SK-N-SH (cell line): ENCODE measurements at places on chromosomes 2 and 18. TPM values are rescaled to one million over a fixed set of nuclear protein-coding genes. Genes with fewer than 3 reads are reported as not detected.

Gene VWC2L
- polyA plus RNA-seq, result not detected in 2 replicates

Gene CFAP65
- 0.95 and 1.7 TPM in 2 replicates for polyA plus RNA-seq

Gene TEX44
- not detected in 2 replicates for polyA plus RNA-seq

Gene CCDC85A
- polyA plus RNA-seq, result 48.7 and 49.9 TPM in 2 replicates

Gene REG1B
- polyA plus RNA-seq, result not detected in 2 replicates

Gene RGPD4
- polyA plus RNA-seq, result 0.02 TPM in 1 of 2 replicates, not detected in the other

Gene ACMSD
- polyA plus RNA-seq, result not detected in 2 replicates

Gene SPOPL
- polyA plus RNA-seq, result 4.5 and 5.6 TPM in 2 replicates

Gene ANKRD30B
- polyA plus RNA-seq, result not detected in 2 replicates

Gene SPDYA
- 0.10 TPM in 1 of 2 replicates, not detected in the other for polyA plus RNA-seq

Gene SERPINB10
- polyA plus RNA-seq, result 0.10 and 0.15 TPM in 2 replicates

Gene SEMA4C
- 34.8 and 40.9 TPM in 2 replicates for polyA plus RNA-seq

Gene MROH2A
- 0.02 TPM in 1 of 2 replicates, not detected in the other for polyA plus RNA-seq

Gene PCARE
- not detected in 2 replicates for polyA plus RNA-seq

Gene DSC2
- not detected in 2 replicates for polyA plus RNA-seq

Gene C1GALT1C1L
- polyA plus RNA-seq, result 2.6 and 3.1 TPM in 2 replicates

Gene SLC4A3
- polyA plus RNA-seq, result 12.2 and 12.3 TPM in 2 replicates

Gene FANCL
- polyA plus RNA-seq, result 11.8 and 14.6 TPM in 2 replicates

Gene SCN9A
- polyA plus RNA-seq, result 5.9 and 7.8 TPM in 2 replicates

Gene TM4SF20
- polyA plus RNA-seq, result 0.03 and 0.13 TPM in 2 replicates

Gene UGT1A5
- polyA plus RNA-seq, result not detected in 2 replicates

Gene HJURP
- polyA plus RNA-seq, result 13.2 and 16.5 TPM in 2 replicates

Gene GCG
- not detected in 2 replicates for polyA plus RNA-seq

Gene CAVIN2
- 1.5 and 1.7 TPM in 2 replicates for polyA plus RNA-seq

Gene HOXD12
- polyA plus RNA-seq, result not detected in 2 replicates

Gene SKOR2
- polyA plus RNA-seq, result not detected in 2 replicates

Gene CRYGC
- polyA plus RNA-seq, result 0.21 and 0.31 TPM in 2 replicates
